Colonic mucosa (tissue), 4 donors: ENCODE measurements at places on chromosomes 1 and 21.

GRCh38 chr1:156559797-156560385 lies 12.5 kb downstream of the IQGAP3 start:
- DNase-seq, result no peak

GRCh38 chr1:186780076-186780475 lies 48.7 kb upstream of the PLA2G4A start:
- no peak for DNase-seq

DNA sequence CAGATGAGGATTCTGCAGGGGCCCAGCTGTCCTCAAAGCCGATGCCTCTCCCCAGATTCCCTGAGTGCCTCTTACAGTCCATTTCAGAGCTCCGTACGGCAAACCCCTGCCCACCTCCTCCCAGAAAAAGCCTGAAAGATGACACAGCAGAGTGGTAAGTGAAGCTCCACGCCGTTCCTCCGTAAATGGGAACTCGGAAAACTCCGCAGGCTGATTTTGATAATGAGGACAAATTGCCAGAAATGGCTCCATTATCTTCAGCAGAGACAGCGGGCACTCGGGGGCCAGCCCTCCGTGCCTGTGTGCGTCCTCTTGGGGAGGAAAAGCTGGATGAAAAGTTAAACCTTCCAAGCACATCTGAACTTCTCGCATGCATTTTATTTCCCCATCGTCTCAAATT lies 81.1 kb downstream of the NPHP4 start:
- no peak for DNase-seq

- no peak for DNase-seq
Measured at GRCh38 chr21:31554511-31555022, 104.9 kb upstream of the SOD1 start.

DNA sequence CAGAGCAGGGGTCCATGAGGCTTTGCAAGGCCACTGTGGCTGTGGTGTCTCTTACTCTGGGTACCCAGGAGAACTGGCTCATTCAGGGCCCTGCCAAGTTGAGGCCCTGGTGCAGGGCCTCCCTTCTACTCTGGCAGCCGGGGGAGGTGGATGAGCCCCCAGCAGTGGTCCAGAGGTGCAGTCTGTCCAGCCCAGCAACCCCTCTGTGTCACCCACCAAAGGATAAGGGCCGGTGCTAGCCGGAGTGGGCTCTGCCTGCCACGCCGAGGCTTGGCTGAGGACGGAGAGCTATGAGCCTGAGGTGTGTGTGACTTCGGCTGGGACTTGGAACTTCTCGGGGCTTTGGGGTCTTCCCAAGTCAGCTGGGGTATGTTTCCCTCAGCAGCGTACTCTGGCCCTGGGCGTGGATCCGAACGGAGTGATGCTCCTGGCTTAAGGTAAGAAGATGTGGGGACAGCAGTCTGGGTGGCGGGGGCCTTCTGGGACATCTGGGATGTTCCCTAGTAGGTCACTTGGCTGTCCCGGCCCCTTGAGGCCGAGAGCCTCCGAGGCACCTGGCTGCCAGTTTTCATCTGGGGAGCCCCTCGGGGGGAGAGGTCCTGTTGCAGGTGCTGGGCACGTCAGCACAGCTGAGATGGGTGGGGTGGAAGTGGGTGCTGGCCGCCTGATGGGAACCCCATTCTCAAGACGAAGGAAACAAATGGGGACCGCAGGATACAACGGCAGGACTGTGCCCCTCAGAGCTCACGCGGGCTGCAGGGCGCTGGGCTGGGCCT lies 25.9 kb downstream of the RUNX3 start:
- DNase-seq, result no peak

DNA sequence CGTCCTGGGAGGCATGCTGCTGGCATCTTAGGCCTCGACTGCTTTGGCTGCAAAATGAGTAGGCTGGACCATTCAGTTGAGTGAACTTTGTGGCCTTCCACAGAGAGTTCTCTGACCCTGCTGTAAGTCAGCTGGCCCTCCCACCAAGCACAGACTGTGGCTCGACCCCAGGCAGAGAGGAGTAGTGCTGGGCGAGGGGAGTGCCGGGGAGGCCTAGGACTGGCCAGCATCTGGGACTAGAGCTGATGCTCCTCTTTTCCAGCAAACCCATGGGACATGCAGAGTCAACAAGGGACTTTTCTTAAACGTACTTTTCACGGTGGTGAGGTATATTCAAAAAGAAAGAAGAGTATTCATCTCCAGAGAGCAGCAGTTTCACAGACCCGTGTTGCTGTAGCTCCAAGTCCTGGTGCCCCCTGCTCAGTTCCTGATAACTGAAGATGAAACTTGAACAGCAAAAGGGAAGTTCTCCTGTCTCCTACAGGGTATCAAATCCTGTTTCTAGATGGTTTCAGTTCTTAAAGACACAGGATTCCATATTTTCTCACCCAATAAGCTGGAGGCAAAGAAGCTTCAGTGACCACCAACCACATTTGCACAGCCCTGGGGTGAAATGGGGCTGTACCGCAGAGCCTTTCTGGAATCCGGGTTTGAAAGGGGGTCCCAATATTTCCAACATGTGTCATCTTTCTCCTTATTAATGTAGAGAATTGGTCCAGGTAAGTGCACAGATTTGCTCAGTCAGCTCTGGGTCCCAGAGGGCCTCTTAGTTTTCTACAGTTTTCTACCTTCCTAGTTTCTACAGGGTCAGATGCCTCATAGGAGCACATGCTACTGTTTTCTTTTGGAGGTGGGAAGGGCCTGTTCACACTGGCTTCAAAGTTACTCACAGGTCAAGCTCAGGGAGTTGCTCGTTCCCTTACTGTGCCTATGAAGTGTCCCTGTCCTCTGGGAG lies 20.9 kb downstream of the BATF3 start:
- no peak for DNase-seq

- no peak for DNase-seq
Measured at GRCh38 chr1:99474350-99474893, 171.5 kb upstream of the PALMD start.

- DNase-seq, result no peak
Measured at GRCh38 chr1:217188280-217189237, 442.3 kb downstream of the GPATCH2 start.

DNA sequence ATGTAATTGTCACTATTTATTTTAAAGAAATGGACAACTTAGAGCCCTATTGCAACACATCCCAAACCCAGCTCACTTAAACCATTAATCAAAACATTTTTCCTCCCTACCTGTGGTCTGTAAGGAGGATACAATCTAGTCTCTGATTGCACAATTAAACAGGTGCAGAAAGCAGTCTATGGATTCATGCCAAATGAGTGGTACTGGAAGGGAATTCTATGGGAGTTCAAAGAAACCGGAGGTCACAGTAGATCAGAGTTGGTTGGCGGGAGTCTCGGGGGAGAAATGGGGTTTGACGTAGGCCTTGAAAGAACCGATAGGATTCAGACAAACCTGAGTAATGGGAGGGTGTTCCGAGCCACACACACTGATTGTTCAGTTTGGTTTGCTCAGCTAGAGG lies 314.9 kb downstream of the KIF26B start:
- no peak for DNase-seq

DNA sequence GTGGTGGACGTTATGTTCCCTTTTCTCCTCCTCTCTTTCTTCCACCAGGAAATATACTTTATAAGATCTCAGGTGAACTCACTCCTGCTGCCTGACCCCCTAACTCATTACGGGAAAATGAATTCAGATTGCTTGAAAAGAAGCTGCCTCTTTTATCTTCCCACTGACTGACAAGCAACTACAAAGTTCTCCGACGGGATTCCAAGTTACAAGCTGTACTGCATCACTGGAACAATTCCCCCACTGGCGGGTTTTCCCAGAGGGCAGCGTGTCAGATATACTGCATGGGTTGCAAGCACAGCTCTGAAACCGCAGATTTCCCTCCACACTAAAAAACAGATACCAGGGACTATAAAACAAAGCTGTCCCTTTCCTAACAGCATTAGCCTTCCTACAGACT lies 390.6 kb downstream of the KCTD3 start:
- DNase-seq, result no peak

- DNase-seq, result peak; percentile 95
Measured at GRCh38 chr1:17236779-17237560, 11.9 kb upstream of the PADI3 start.

DNA sequence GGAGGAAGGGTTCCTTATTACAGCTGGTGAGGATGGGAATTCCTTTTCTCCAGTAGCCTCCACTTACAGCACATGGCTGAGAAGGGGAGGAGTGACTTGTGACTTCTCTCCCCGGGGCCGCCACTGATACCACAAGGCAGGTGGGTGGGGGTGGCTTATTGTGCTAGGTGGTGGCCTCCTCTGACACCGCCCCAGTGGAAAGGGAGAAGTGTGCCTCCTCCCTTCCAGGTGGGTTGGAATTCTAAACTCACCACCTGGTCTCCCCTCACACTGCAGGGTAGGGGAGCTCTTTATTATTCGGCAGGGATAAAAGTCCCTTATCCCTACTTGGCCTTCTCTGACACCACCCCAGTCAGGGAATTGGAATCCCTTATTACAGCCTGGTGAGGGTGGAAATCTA lies 89.5 kb downstream of the CCDC30 start:
- DNase-seq, result no peak

DNA sequence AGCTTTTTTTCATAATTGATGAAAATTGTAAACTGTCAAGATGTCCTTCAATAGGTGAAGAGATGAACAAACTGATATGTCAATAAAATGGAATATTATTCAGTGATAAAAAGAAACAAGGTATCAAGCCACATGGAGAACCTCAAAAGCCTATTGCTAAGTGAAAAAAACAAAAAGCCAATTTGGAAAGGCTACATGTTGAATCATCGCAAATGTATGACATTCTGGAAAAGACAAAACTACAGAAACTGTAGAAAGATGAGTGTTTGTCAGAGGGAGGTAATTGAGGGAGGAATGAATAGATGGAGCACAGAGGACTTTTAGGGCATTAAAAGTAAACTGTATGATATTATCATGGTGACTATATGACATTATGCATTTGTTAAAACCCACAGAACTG lies 34.5 kb upstream of the USP25 start:
- no peak for DNase-seq

- no peak for DNase-seq
Measured at GRCh38 chr1:243549108-243549507, 293.3 kb downstream of the SDCCAG8 start.

DNA sequence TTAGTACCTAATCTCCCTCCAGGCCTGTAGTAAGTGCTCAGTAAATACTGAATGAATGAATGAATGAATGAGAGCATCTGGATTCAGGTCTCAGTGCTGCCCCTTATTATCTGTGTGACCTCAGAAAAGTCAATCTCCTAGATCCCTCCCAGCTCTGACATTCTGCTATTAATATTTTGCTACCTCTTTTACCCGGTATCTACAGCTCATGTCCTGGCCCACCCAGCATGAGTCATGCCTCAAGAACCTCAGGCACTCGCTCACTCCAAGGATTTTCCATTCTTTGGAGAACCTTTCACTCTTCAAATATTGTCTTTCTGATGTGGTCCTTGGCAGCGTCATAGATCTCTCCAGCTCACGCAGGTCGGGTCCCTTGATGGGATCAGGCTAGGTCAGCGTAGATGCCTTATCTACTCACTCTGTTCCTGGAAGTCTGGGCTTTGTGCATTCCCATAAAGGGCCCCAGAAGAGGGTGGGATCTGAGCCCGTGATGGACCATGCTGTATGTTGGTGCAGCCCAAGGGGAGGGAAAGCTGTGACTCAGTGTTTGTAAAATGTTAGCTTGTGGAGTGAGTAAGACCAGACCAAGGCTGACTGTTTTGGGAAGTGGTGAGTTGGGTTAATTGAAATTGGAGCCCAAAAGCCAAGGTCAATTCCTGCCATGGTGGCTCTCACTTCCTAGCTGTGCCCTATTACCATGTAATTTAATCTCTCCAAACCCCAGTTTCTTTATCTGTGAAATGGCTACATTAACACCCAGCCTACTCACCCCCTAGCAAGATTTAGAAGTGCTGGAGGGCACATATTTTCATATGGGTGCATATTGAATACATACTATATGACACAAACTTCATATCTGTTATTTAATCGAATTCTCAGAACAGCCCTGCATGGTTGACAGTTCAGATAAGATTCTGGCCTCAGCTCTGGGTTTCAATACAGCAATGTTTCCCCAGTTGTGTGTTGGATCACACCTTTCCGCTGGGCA lies 214.1 kb upstream of the USP24 start:
- no peak for DNase-seq

GRCh38 chr1:40958210-40958609 lies 21.3 kb upstream of the CTPS1 start:
- DNase-seq, result no peak

DNA sequence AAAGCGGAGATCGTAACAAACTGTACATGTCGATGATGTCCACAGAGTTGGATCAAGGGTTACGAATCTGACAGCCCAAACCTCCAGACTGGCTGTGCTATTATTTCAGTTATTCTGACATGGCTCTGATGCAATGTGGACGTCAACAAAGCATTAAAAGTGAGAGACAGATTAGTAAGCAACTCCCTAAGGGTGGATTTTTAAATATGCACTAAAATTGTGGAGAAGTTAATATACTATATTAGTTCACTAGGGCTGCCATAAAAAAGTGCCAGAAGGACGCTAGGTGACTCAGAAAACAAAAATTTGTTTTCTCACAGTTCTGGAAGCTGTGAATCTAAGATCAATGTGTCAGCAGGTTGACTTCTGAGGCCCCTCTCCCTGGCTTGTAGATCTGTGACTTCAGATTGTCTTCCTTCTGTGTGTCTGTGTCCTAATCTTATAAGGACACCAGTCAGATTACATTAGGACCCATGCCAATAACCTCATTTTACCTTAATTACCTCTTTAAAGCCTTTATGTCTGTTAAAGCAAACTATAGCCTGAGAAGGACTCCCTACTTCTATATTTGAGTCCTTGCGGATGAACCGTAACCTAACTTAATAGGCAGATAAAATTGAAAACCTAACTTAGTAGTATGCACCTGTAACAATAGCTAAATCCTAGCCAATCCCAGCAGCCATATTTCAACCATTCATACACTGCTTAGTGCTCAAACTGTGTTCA lies 66.0 kb upstream of the BACH1 start:
- no peak for DNase-seq

DNA sequence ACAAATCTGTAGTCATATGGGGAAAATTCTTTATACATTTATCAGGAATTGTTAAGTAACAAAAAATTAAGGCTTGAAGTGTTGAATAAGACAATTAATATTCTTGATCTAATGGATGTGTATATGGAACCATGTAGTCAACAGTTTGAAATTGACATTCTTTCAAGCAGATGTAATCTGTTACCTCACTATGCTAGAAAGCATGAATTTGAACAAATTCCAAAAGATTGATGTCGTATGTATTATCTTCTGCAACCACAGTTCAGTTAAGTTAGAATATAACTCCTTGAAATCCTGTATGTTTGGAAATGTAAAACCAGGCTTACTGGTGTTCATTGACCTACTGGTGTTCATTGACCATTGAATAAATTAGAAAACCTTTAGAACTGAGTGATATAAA lies 16.1 kb downstream of the CCDC18 start:
- no peak for DNase-seq

DNA sequence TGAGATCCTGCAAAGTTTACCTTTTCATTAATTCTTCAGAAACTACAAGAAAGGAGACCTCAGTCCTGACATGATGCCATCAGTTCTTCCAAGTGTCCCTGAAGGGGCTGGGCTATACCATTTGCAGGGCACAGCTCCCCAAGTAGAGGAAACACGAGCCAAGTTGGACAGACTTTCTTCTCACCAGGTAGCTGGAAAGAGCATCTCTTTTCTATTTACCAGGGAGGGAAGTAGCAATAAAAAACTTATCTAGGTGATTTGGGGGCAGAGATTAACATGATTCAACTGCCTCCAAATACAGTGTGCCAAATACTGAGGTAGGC lies 103.9 kb upstream of the KCND3 start:
- no peak for DNase-seq
